ENCODE measurements at places on chromosomes 5 and 9.

- no peak for DNase-seq
These were observed 15.7 kb downstream of the IL4 start for GRCh38 chr5:132689513-132689912.

- DNase-seq: no peak
These were observed 37.9 kb downstream of the CYFIP2 start for GRCh38 chr5:157303667-157304327.

GRCh38 chr9:78746010-78746409, 449.1 kb downstream of the PSAT1 start:
- no peak for DNase-seq

DNA sequence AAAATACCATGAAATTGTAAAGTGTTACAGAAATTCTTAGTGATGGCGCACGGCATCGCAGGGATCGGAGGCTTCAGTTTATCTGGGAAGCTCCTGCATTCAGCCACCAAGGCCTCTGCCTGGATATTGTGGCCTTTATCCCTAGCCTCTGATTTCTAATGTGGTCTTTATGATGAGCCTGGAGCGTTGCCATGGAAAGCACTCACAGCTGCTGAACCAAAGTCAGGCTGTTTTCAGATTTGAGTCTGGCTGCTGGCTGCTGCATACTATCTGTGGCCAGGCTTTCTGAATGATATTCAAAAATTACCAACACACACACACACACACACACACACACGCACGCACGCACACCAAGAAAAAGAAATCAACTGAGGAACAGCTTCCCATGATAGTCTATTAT, 101.1 kb upstream of the ZNF366 start:
- no peak for DNase-seq

- no peak for DNase-seq
These were observed 9.1 kb downstream of the MAMDC2 start for GRCh38 chr9:70052768-70053167.

DNA sequence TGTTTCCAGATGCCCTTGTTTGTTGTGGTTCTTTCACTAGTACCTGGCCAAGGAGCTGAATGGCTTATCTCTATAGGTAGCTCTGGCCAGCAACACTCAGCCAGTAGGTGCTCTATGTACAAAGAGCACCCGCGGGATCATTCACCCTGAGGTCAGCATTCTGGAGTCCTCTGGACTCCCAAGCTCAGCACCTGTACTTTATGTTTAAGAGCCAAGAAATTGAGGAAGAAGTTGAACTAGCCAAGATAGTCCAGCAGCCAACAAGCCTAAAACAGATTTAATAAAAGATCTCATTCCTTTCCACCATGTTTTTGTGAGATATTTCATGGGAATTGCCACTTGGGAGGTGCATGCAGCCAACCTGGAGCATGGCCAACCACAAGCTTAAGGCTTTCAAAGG, 242.6 kb upstream of the PAPPA start:
- DNase-seq: no peak

DNA sequence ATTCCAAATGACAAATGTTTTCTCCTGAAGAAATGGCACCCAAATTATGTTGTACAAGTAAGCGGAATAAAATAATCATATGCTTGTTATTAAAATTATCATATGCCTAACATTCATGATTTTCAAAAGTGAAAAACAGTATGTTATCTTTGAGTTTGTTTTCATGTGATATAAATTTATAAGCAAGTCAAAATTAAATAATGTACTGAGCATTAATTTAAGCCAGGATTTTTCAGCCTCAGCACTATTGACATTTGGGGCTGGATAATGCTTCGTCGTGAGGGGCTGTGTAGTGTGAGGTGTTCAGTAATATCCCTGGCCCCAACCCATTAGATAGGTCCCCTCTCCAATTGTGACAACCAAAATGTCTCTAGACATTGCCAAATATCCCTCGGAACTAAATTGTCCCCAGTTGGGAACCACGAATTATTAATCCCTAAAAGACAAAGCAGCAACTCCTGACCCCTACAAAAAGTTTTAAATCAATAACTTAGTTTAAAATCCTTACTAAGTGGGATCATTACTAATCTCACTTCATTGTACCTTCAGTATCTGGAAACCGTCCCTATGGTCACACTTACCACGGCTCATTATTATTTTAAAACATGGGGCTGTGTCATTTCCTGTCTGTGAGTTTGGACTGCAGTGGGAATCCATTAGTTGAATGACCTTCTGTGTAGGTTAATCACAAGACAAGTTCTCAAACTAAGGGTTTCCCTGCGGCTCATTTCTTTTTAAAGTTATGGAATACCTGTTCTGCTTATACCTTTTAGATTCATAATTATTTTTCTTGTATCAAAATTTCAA, 1.3 kb upstream of the NNT start:
- DNase-seq: no peak

- no peak for DNase-seq
These were observed 44.5 kb downstream of the PLPP7 start for GRCh38 chr9:131333771-131334628.

DNA sequence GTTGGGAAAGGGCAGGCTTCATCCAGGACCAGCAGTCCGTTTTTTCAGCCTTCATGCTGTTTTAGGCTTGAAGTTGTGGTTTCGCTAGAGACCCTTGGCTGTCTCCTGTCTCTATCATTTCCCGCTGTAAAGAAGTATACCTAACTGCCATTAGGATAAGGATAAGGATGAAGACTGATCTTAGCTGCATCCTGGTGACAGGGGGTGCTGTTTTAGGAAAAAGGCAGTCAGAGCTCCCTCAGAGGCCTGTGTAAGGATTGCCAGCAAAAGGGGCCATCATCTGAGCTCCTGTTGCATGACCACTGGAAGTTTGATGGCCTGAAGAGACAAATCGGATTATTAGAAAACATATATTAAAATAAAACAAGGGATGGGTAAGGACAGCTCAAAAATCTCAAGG, 64.8 kb upstream of the FGF10 start:
- no peak for DNase-seq

DNA sequence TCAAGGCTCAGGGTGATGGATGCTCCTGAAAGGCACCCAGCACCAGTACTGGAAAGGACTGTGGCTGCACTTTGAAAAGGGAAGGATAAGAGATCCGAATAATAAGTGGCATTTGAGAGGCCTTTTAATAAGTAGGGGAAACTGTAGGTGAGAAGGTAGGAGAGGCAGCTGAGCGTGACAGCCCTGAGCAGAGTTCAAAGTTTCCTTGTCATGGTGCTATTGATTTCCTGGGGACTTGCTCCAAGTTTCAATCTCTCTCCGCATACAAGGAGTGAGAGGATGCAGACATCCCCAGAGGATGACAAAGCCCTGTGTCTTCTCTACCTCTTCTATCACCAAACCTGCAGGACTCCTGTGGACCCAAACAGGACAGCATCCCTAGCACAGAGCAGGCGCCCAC, 354.5 kb downstream of the SPOCK1 start:
- no peak for DNase-seq

- DNase-seq: no peak
These were observed 72.1 kb upstream of the ARAP3 start for GRCh38 chr5:141753971-141754713.

- DNase-seq: no peak
These were observed 34.4 kb downstream of the SRD5A1 start for GRCh38 chr5:6667648-6668047.

- no peak for DNase-seq
These were observed 7.5 kb upstream of the GTF3C5 start for GRCh38 chr9:133023117-133023890.

GRCh38 chr9:33818167-33818846, 1.3 kb downstream of the UBE2R2 start:
- DNase-seq: no peak

- DNase-seq: no peak
These were observed 33.5 kb upstream of the EGFL7 start for GRCh38 chr9:136629001-136629878.

DNA sequence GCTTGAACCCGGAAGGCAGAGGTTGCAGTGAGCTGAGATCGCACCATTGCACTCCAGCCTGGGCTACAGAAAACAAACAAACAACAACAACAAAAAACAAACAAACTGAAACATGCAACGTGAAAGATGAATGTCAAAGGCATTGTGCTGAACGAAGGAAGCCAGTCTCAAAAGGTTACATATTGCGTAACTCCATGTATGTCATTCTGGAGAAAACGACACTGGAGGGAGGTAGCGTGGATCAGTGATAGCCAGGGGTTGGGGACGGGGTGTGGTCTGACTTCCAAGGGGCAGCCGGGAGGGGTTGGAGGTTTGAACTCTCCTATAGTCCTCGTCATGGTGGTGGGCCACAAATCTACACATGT, 12.1 kb upstream of the WDR5 start:
- DNase-seq: no peak

GRCh38 chr9:127170652-127171051, 48.2 kb upstream of the ANGPTL2 start:
- no peak for DNase-seq

DNA sequence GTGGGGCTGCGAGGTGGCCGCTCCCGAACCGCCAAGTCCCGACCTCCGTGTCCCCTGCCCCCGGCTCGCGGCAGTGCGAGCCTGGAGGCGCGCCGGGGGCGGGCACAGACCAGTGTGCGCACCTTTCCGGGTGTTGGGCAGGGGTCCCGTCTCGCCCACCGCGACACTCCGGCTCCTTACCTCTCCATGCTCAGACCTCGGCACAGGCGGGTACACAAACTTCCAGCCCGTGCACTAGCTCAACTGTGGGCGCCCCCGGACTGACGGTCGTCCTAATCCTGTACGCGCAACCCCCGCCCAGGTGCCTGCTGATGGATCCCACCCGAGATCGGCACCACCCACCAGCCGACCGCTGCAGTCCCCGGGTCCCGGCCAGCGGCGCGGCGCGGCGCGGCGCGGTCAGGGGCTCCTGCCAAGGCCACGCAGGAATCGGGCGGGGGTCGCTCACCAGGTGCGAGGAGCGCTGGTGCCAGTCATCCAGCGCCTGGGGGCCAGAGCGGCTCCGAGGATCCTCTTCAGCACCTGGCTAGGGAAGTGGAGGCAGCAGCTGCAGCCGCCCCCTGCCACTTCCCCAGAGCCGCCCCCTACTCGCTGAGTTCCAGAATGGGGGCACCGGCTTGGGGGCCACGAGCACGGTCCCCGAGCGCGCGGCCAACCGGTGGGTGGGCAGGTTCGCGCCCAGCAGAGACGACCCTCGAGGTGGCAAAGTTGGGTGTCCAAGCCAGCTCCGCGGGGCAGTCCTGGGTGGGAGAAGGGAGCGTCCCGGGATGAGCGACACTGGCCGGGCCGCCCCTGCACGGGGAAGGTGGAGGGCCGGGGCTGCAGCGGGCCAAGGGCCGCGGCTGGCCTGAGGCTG, 511 bp downstream of the SEMA5A start:
- no peak for DNase-seq

GRCh38 chr5:58523956-58524355, 32.7 kb downstream of the GAPT start:
- no peak for DNase-seq

GRCh38 chr9:126692041-126692758, 78.5 kb downstream of the LMX1B start:
- no peak for DNase-seq

DNA sequence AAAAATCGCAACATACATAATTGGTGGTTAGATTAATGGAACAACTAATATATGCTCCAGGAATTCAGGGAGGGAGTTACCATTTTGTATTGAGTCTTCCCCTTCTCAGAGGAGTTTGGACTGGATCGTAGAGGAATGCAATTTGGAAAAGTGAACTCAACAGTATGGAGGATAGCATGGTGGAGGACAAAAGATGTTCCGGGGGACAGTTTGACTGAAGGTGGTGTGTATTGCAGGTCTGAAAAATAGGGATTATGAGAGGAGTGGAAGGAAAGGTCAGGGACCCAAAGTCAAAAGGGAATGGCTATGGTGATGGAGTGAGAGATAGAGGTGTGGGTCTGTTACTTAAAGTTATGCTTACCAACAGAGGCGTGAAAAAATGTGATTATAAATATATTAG, 1.5 kb downstream of the DNAJC21 start:
- no peak for DNase-seq

GRCh38 chr5:80043187-80043586, 8.0 kb downstream of the THBS4 start:
- no peak for DNase-seq

DNA sequence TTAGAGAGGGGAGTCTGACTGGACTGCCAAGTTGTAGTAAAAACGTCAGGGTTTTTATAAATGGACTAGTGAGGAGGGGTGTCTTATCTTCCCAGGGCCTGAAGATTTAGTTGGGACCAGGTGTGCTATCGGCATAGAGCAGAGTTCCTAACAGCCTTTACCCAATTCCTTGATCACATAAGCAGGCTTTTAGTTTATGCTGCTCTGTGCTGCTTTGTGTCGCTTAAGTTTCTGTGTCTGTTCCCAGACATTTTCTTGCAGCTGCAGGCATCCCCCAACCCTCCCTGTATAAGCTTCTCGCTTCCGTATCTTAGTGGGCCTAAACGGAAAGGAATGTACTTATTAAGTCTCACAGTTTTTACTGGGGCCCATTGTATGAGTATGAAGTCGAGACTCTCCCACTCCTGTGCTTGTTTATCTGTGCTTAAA, 2.6 kb upstream of the SMC5 start:
- no peak for DNase-seq

DNA sequence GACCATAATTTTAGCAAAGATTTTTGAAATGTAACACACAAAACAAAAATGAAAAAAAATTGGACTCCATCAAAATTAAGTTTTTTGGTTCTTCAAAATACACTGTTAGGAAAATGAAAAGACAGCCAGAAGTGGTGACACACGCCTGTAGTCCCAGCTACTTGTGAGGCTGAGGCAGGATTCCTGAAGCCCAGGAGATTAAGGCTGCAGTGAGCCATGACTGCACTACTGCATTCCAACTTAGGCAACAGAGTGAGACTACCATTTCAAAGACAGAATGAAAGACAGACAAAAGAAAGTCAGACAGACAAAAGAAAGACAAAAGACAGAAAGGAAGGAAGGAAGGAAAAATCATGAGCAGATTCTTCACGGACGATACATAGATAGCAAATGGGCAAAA, 7.5 kb downstream of the DIAPH1 start:
- DNase-seq: no peak

DNA sequence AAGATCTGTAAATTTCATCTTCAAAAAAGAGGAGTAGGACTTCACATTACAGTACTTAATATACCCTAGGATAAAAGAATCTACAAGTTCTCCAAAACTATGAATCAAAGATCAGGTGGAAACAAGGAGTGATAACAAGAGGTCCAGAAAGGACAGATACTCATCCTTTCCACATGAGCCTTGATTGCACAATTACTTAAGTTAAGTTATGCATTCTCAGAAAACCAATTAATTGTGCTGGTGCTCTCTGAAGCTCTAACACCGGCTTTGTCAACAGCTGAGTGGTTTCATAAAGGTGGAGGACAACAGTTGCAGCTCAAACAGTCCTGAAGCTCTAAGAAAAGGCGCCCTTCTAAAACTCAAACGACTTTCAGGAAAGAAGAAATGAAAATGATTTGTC, 251.9 kb downstream of the BNC2 start:
- DNase-seq: no peak

DNA sequence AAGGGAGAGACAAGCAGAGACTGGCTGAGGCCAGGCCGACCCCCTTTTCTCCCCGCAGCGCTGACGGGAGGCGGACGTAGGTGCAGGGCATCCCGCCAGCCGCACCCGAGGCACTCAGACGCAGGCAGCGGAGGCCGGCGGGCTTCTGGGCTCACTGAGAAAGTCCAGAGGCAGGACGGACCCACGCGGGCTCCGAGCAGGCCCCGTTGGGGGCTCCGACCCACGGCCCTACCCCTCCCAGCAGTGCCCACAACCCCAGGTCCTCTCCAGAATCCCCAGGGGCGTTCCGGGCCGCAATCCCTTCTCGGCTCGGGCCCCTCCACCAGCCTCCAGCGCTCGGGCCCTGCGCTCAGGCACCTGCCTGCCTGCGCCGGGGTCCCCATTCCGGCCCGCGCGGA, 543 bp downstream of the MTMR12 start:
- no peak for DNase-seq

All from D721Med (cell line).